ENCODE measurements at places on chromosomes 4 and X.
A peak's percentile ranks its signal among the peaks of the same experiment; 100 is the strongest.

DNA sequence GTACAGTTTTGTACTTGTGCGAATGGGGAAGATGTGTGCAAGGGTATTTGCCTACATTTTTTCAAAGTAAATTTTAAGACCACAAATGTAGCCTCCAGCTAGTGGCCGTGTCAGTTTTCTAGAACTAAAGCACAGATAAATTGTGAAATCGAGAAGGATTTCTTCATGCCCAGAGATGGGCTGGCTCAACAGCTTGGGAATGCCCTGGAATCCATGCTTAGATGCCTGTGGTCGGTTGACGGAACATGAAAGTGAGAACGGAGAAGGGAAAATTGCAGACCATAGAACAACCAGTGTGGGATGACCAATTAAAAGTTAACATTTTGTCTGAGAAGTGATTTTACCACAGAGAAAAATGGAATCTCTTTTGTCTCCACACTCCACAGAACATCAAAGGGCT is 73.2 kb upstream of the VCX2 start:
- DNase-seq: no peak

DNA sequence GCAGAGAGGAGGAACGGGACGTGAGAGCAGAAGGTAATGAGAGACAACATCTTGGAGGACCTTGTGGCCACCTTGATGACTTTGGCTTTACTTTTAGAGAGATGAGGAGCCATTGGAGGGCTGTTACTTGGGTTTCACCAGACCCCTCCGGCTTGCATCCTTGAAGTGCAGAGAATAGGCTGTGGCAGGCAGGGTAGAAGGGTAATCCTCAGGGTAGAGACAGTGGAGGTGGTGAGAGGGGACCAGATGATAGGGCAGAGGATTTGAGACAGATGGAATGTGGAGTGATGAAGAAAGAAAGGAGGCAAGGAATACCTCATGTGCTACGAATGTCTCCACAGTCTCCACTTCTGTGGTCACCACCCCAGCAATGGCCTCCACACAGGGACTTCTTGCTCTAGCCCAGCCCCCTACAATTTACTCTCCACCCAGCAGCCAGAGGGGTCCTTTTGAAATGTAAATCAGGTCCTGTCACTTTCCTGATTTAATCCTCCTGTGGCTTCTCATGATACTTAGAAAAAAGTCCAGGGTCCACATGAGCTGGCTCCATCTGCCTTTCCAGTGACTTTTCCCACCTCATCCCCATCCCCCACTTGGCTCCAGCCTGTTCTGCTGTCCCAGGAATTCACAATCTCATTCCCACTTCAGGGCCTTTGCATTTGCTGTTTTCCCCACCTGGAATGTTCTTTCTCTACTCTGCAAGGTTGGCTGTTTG is 115.0 kb downstream of the PJA1 start:
- DNase-seq: no peak

GRCh38 chrX:115177932-115178331 is 11.3 kb upstream of the RBMXL3 start:
- no peak for DNase-seq

DNA sequence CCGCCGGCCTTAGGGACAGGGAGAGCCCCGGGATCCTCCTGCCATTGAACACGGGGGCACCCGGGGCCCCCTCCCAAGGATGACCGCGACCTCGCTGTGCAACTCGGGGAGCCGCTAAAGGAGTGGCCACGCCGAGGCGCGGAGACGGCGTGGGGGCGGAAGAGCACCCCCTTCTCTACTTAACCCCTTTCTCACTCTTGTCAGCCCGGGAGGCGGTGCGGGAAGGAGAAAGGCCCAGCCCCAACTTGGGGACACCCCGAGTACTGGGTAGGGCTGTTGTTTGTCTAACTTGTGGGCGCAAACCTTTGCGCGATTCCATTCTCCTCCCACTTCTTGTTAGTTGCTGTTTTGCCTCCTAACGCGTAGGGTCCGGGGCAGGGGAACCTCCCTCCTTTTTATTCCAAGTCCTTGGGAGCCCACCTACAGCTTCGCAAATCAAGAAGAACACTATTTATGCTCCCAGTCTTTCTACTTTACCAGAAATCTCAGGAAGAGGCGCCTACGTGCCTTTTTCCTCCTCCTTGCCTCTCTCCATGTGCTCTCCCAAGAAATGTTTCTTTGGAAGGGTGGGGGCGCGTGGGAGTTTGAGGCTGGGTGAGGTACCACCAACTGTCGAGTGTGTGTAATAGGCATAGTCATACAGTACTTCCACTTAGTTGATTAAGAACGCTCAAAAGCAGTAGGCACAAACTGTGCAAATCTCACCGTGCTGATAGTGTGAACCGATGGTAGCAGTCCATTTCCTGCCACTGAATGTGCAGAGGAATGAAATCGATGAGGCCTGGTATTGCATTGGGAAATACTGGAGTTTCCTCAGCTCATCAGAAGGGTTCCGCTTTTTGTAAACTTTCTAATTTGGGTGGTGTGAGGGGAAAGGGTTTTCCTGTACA is 813 bp downstream of the DIAPH2 start:
- peak; percentile 36 for DNase-seq

DNA sequence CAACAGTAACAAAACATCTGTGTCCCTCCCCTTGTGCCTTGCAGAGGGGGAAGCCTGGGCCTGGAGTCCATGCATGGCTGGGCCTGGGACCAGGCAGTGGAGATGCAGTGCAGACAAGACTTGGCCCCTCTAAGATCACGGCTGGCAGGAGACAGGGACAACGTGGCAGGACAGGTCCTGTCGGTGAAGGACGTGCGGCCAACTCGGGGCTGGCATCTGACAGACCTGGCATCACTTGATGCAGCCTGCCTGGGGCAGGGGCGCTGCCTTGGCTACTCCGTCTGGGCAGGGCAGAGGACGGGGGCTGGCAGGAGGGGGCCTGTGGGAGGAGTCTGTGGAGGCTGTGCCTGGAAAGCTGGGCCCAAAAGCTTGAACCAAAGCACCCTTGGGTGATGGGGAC is 112.1 kb downstream of the CPZ start:
- no peak for DNase-seq

DNA sequence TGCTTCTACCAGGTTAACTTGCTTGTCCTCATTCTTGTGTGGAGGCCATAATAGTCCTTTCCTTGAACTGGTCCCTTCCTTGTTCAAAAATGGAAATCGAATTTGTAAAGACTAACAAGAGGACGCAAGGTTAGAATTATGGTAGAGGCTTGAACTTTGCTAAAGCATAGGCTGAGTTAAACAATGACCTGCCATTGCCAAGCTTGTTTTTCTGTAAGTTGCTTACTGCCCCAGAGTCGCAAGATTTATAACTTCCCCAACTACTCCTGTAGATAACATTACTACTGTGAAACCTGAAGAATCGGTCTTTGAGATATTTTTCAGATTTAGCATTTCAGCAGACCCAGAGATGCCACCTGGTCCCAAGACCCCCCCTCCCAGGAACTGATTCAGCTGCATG is 45.3 kb downstream of the RAB33B start:
- DNase-seq: no peak

GRCh38 chrX:72202792-72203401 is 21.3 kb downstream of the PIN4 start:
- no peak for DNase-seq

DNA sequence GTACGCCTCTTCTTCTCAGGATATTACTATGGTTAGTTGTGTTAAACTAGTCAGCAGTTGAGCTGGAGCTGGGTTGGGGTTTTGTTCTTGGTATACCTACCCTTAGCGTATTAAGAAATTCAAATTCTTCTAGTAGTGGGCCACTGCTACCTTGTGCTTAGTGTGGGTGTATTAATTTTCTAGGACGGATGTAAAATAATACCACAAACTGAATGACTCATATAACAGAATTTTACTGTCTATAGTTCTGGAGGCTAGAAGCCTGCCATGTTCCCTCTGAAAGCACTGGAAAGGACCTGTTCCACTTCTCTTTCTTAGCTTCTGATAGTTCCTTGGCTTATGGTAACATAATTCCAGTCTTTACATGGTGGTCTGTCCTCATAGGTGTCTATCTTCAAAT is 1274.7 kb downstream of the ADGRL3 start:
- no peak for DNase-seq

DNA sequence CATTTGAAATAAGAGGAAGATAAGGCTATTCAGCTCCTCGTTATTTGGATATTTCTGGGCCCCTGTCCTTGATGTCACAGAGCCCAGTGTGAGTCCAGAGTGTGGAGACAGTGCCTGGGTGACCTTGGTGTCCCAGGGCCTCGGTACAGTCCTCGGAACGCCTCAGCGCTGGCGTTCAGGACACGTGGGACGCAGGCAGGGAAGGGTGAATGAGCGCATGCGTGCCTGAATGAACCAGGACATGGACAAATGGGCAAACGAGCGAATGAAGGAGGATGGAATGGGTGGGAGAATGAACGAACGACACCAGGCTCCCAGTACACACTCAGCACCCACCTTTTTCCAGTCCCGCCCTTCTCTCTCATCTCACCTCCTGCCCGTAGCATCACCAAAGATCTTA is 44.2 kb downstream of the EVC start:
- DNase-seq: no peak

DNA sequence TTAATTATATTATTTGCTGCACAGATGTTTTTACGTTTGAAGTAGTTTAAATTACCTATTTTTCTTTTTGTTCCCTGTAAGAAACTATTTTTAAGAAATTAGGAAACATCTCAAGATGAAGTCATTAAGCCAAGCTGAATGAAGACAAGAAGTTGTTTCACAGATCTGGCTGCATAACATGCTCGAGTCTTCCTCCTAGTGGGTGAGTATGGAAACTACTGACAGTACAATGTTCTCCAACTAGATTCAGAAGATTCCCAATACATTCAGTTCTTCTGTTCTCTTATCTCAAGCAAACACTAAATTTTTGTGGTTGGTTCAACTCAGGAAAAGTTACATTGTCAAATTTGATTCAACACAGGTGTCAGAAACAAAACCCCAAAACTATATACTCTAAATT is 256.8 kb upstream of the VCX start:
- peak; percentile 0 for DNase-seq

DNA sequence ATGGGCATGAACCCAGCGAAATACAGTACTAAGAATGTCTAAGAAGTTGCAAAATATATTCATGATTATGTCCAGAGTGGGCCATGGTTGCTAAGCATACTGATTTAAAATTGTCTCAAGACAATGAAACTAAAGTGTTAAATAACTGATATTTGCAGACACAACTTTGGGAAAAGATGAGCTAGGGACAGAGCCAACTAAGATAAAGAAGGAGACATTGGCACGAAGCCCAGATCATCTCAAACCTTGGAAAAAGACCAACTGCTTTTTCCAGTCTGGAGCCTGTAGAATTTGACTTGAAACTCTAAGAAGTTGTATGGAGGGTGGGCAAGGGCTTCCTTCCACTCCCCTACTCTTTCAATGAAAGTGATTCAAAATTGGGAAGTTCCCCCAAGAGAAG is 108.5 kb upstream of the GLRA2 start:
- DNase-seq: no peak

- DNase-seq: no peak
Observed at GRCh38 chr4:53043891-53044650, 182.0 kb downstream of the RASL11B start.

Data from fibroblast of skin of abdomen (primary cell).